Mesothelial cell of epicardium (in vitro differentiated cells): ENCODE measurements at places on chromosomes 7 and 10.

DNA sequence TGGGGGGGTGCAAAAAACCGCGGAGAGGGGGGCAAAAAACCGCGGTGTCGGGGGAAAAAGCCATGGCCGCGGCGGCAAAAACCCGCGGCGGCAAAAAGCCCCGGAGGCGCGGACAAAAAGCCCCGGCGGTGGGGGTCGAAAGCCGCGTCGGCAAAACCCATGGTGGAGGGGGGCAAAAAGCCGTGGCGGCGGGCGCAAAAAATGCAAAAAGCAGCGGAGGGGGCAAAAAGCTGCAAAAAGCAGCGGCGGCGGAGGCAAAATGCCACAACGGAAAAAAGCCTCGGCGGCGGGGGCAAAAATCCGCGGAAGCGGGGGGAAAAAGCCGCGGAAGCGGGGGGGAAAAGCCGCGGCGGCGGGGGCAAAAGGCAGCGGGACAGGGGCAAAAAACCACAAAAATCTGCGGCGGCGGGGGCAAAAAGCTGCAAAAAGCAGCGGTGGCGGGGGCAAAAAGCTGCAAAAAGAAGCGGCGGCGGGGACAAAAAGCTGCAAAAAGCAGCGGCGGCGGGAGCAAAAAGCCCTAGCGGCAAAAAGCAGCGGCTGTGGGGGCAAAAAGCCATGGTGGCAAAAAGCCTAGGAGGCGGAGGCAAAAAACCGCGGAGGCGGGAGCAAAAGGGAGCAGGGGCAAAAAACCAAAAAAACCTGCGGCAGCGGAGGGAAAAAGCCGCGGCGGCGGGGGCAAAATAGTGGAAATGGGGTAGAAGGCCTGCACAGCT, 418.9 kb downstream of the ZNF716 start:
- no peak for DNase-seq

DNA sequence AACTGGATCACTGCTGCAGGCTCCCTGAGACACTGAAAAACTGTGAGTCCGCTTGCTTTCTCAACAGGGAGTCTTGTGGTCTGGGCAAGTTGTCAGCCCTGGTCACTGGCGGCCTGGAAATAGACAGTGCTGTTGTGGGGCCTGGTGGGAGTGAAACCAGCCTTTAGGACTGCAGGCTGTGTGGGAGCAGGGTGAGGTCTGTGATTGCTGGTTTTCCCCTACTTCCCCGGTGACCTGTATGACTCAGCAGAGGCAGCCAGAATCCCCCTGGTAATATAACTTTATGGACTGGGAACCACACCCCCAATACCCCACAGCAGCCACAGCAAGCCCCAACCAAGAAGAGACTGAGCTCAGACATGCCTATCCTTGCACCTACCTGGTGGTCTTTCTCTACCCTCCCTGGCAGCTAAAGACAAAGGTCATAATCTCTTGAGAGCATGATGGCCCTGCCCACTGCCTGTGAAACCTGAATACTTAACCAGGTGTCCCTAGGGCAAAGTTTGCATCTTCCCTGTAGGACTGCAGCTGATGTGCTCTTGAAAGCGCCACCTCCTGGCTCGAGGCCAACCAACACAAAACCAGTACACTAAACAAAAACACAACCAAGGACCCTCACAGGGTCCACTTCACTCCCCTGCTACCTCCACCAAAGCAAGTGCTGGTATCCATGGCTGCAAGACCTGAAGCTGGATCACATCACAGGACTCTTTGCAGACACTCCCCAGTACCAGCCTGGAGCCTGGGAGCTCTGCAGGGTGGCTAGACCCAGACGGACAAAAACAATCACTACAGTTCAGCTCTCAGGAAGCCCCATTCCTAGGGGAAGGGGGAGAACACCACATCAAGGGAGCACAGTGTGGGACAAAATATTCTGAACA, 7.2 kb upstream of the ADAM22 start:
- DNase-seq, result no peak

DNA sequence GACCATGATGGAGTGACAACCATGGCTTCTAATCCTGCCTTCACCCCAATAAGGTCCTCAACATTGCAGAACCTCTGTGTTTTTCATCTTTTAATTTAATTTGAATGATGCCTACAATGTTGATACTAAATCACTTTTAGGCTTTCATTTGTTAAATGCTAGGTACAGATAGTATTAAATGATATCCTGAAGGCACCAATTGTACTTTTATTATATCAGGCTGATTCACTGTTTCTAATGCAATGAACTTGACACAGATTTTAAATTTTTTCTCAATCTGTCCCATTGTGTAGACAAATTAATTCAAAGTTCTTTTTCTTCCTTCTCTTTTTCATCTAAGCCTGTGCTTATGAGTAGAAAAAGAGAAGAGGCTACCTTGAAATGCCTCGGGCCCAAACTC, 5.2 kb downstream of the EPDR1 start:
- DNase-seq, result no peak

- no peak for DNase-seq
These were observed 128.9 kb downstream of the MTPAP start for GRCh38 chr10:30219971-30220751.

GRCh38 chr10:8133146-8133545, 78.7 kb downstream of the GATA3 start:
- DNase-seq, result no peak

GRCh38 chr10:132384618-132385388, 12.2 kb upstream of the PWWP2B start:
- DNase-seq, result no peak

GRCh38 chr10:126277181-126277580, 111.1 kb downstream of the ADAM12 start:
- DNase-seq, result no peak
